Testis (tissue), 5 donors: ENCODE measurements at places on chromosomes 16 and 17. TPM values are rescaled to one million over a fixed set of nuclear protein-coding genes. Genes with fewer than 3 reads are reported as not detected.

VPS35L gene
- total RNA-seq, result 76.1 TPM

OR2C1 gene
- total RNA-seq, result 0.68 TPM

USP43 gene
- total RNA-seq, result 6.4 TPM

TSC2 gene
- 271 TPM for total RNA-seq

TNFSF13 gene
- 5.1 TPM for total RNA-seq

DNAAF8 gene
- total RNA-seq, result 70.0 TPM

RDM1 gene
- total RNA-seq, result 18.6 TPM

CIAPIN1 gene
- total RNA-seq, result 77.1 TPM

TBX4 gene
- 1.5 TPM for total RNA-seq

SNAI3 gene
- total RNA-seq, result 3.0 TPM

SEZ6 gene
- 2.1 TPM for total RNA-seq

NPIPB8 gene
- 5.8 TPM for total RNA-seq

CDH8 gene
- 0.87 TPM for total RNA-seq

PPP1R27 gene
- total RNA-seq, result 1.9 TPM

CLEC19A gene
- not detected for total RNA-seq

HS3ST2 gene
- 0.87 TPM for total RNA-seq

GNGT2 gene
- 0.68 TPM for total RNA-seq

CNGB1 gene
- 1.2 TPM for total RNA-seq

SGSH gene
- 29.7 TPM for total RNA-seq

ARHGAP44 gene
- total RNA-seq, result 11.0 TPM

MT3 gene
- total RNA-seq, result not detected
